ENCODE measurements at places on chromosomes 3 and 15.

- DNase-seq, result no peak
These were observed 221.6 kb upstream of the ATP10A start for GRCh38 chr15:26084771-26085170.

- DNase-seq, result no peak
These were observed 31.1 kb downstream of the MINAR1 start for GRCh38 chr15:79463043-79463780.

DNA sequence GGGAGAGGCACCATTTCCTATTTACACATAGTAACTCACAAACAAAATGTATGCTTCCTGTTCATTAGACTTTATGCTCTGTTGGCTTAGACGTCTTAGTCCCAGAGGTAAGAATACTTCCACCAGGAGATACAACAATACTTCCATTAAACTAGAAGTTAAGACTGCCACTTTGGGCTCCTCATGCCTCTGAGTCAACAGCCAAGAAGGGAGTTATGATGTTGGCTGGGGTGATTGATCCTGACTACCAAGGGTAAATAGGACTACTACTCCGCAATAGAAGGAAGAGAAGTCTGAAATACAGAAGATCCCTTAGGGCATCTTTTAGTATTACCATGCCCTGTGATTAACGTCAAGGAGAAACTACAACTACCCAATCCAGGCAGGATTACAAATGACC is 43.5 kb upstream of the ABI3BP start:
- DNase-seq, result no peak

DNA sequence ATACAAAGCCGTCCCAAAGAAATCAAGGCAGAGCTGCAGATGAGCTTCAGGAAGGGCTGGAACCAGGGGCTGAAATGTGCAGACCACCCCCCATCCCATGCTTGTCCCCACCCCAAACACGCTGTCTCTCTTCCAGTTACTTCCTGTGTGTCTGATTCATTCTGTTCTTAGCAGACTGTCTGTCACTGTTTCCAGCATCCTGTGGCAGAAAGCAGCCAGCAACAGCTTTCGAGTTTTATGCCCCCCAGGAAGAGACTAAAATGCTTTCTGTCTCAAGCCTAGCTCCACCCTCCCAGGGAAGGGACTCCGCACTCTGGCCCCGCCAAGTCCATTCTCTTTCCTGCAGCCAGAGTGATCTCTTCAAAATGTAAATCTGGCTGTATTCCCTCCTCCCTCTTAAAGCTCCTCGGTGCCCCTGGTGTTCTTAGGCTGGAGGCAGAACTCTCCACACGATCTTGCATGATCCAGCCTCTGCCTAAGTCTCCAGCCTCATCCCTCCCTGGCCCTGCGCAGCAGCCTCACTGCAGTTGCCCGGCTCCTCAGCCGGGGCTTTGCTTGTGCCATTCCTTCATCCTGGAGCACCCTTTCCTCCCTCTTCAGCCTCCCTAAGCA is 41.5 kb downstream of the HRH1 start:
- DNase-seq, result no peak

DNA sequence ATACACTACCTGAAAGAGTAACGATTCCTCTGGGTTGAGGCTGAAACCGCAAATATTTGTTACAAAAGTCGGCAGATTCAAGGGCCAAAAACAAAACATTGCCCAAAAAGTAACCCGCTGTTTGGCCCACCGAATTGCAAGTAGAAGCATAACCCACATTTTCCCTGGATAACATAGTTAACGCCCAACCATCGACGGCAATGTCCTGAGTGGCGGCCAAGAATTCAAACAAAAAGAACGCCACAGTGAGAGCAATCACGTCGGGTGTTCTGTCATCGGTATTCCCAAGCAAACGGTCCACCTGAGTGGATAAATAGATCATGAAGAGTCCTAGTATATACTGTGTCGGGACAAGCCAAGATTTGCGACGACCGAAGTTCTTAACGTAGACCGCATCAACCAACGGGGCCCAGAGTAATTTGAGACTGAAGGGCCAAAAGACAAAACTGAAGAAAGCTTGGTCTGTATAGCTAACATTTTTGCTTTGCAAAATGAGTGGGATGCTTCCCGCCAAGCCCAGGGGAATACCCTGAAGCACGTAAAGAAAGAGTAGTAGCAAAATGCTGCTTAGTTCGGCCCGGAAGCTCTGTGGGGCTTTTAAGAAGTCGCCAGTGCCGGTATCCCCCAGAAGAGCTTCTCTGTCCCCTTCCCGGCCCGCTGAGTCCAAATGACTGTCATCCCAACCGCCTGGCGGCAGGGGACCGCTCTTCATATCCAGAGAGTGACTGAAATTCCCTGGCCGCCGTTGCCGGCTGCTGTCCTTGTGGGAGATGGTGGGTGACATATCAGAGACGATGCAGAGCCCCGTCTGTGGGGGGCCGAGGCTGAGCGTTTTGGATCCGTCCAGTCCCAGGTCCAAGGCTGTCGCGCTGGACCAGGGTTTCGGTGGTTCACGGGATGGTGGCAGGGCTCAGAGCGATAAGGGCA is 750 bp downstream of the SLC33A1 start:
- peak; percentile 59 for DNase-seq

GRCh38 chr3:26652164-26652563 is 29.6 kb downstream of the LRRC3B start:
- DNase-seq, result no peak

- DNase-seq, result no peak
These were observed 1.9 kb upstream of the ADPGK start for GRCh38 chr15:72785432-72785831.

GRCh38 chr3:32432045-32432710 is 40.5 kb downstream of the CMTM7 start:
- DNase-seq, result no peak

- peak; percentile 62 for DNase-seq
These were observed at the start of gene LSAMP for GRCh38 chr3:116445311-116445841. TSS of gene LSAMP (minus strand) at chr3:116445487.

DNA sequence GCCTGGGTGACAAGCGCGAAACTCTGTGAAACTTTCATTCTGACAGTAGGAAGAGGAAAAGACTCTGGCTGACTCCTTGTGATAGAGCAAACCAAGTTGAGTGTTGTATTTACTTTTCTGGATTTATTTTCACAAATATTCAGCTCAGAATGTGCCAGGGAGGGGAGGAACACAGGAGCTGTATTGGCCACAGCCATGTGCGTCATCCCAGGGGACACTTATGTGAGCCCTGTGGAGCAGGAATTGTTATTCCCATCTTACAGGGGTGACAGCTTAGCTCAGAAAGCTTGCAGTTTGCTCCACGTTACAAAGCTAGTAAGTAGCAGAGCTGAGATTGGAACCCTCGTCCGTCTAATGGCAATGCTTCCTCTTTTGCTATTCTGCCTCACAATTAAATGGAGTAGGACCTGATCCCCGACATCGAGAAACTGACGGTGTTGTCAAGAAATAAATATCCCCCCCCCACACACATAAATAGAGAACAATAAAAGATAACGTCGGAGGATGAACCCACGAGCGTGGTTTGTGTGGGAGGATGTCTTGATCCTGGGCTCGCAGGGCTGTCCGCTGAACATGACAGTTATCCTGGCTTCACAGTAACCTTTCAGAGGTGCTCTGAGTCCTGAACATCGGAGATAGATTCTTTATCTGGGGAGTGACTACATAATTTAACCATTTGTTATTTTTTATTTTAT is 151.6 kb upstream of the CTDSPL start:
- DNase-seq, result no peak

- no peak for DNase-seq
These were observed 85.9 kb upstream of the ABHD2 start for GRCh38 chr15:89002281-89002761.

- no peak for DNase-seq
These were observed 114.4 kb downstream of the DNAJB8 start for GRCh38 chr3:128352326-128352725.

DNA sequence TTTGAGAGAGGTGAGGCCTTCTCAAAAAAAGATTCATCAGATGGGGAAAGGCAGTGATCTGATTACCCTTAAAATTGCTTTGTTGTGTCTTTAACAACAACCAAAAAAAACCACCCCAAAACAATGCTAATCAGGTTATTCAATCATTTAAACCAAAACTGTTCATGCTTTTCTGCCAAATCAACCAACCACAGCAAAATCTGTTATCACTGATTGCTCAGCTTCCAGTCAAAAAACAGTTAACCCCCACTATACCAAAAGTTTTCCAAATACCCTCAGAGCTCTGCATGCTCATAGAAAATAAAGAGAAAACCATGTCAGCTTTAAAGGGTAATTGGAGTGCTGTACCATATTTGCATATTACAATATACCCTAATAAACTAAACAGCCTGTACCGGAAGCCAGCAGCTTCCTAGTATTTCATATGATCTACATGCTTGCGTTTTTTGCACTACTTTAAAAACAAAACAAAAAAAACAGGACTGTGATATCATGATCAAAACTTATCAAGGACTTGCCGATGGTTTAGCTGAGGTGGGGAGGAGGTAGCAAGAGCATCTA is 22.8 kb downstream of the SATB1 start:
- DNase-seq, result no peak

- DNase-seq, result no peak
These were observed 125.0 kb downstream of the ANO10 start for GRCh38 chr3:43496740-43497375.

- peak; percentile 60 for DNase-seq
These were observed 164.8 kb downstream of the ERC2 start for GRCh38 chr3:56303487-56303886.

GRCh38 chr15:70018646-70019600 is 78.8 kb downstream of the TLE3 start:
- DNase-seq, result no peak
